ENCODE measurements at places on chromosomes 3 and 15. TPM values are rescaled to one million over a fixed set of nuclear protein-coding genes. Genes with fewer than 3 reads are reported as not detected.

The C2CD4A gene
- not detected for total RNA-seq

The MUC4 gene
- total RNA-seq, result 0.24 TPM

The CELF6 gene
- 5.3 TPM for total RNA-seq

The WDR76 gene
- 10.9 TPM for total RNA-seq

The CCDC39 gene
- not detected for total RNA-seq

The TUSC7 gene
- not detected for total RNA-seq

The P3H2 gene
- total RNA-seq, result not detected

The NR2F2 gene
- not detected for total RNA-seq

The LRRC2 gene
- not detected for total RNA-seq

The OXSM gene
- total RNA-seq, result 15.4 TPM

The SERINC4 gene
- total RNA-seq, result 0.32 TPM

The PPM1L gene
- total RNA-seq, result 11.4 TPM

The HESX1 gene
- total RNA-seq, result 0.39 TPM

The TM4SF4 gene
- not detected for total RNA-seq

The P2RY1 gene
- total RNA-seq, result 0.17 TPM

The PP2D1 gene
- total RNA-seq, result not detected

The GPR156 gene
- total RNA-seq, result 0.20 TPM

The ZSCAN29 gene
- 51.5 TPM for total RNA-seq

The MORC1 gene
- not detected for total RNA-seq

The CEP19 gene
- total RNA-seq, result 4.6 TPM

The CHRD gene
- not detected for total RNA-seq

The CTXND1 gene
- total RNA-seq, result not detected

The CSPG5 gene
- 0.68 TPM for total RNA-seq

The GOLGA6B gene
- total RNA-seq, result not detected

The RFT1 gene
- 30.7 TPM for total RNA-seq

The MAGEF1 gene
- 27.1 TPM for total RNA-seq

The DNAJA4 gene
- total RNA-seq, result 16.9 TPM

The NEK10 gene
- total RNA-seq, result 0.49 TPM

The RBMS3 gene
- total RNA-seq, result not detected

The TMEM212 gene
- not detected for total RNA-seq

The GOLGA6D gene
- not detected for total RNA-seq

The CLEC3B gene
- not detected for total RNA-seq

The LIPH gene
- not detected for total RNA-seq

The FGD5 gene
- 0.12 TPM for total RNA-seq

The RBPMS2 gene
- total RNA-seq, result 0.32 TPM

The CHSY1 gene
- total RNA-seq, result 18.9 TPM

The PLCL2 gene
- total RNA-seq, result 57.1 TPM

The GOLGA8R gene
- total RNA-seq, result 4.8 TPM

The CTXN2 gene
- 0.10 TPM for total RNA-seq

The CLDN16 gene
- not detected for total RNA-seq

The SLC24A5 gene
- not detected for total RNA-seq

The GRK7 gene
- total RNA-seq, result not detected

The ADAMTS17 gene
- 0.10 TPM for total RNA-seq

Measured in B cell (primary cell).